ENCODE measurements at places on chromosomes 6 and 20.

GRCh38 chr20:48680650-48681049, 147.1 kb downstream of the PREX1 start:
- DNase-seq, result no peak

- peak; percentile 85 for DNase-seq
Measured at GRCh38 chr6:11632795-11633511, 95.4 kb downstream of the TMEM170B start.

GRCh38 chr6:53250176-53251032, 98.3 kb downstream of the ELOVL5 start:
- DNase-seq, result peak; percentile 48

- no peak for DNase-seq
Measured at GRCh38 chr6:52135217-52135616, 47.8 kb upstream of the PKHD1 start.

DNA sequence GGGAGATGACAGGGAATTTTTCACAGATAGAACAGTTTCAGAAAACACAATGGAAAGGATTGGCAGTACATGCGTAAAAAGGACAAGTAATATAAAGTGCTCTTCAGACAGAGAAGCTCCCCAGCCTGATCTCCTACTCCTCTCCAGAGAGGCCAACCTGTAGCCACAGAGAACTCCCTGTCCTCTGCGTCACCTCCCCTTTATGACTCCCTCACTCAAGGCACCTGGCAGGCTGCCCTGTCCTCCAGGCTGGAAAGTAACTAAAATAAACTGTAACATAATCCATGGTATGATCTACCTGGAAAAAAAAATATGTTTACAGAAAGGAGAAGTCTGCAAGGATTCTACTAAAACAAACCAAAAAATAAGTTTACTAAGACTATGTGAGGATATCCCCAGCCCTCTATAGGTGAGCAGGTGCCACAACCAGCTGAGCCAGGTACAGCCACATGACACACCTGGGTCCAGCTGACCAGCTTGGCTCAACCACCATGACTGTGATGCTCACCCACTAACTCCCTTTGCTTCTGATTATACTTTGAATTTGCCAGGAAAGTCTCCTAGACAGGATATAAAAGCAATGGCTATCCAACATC, 29.2 kb downstream of the MBOAT1 start:
- DNase-seq, result peak; percentile 30

DNA sequence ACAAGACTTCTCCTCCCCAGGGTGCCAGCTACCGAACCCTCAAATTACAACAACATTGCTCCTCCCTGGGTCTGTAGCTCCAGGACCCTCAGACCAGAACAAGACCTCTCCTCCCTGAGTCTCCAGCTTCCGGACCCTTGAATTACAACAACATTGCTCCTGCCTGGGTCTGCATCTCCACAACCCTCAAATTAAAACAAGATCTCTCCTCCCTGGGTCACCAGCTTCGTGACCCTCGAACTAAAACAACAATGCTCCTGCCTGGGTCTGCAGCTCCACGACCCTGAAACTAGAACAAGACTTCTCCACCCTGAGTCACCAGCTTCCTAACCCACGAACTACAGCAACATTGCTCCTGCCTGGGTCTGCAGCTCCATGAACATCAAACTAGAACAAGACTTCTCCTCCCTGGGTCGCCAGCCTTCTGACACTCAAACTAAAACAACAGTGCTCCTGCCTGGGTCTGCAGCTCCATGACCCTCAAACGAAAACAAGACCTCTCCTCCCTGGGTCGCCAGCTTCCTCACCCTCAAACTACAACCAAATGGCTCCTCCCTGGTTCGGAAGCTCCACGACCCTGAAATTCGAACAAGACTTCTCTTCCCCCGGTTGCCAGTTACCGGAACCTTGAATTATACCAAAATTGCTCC, 324.5 kb downstream of the PREX1 start:
- no peak for DNase-seq

GRCh38 chr6:140874066-140874465, 1258.7 kb upstream of the GJE1 start:
- DNase-seq, result no peak

- no peak for DNase-seq
Measured at GRCh38 chr6:30122515-30122914, 9.6 kb upstream of the TRIM31 start.

DNA sequence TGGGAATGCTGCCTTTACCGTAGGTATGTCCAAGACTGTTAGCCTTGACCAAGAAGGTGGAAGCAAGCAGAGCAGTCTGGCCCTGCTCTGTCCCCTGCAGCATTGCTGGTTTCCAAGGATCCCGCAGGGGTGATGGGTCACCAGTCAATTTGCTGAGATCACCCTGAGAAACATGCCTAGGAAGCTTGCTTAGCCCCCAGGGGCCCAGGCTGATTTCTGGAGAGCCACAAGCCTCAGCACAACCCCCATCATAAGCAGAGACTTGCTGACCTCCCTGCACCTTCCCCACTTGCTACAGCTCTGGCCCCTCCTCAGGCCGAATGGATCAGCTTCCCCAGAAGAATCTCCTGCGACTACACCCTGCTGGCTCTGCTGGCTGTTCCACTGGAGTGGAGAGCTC, 21.5 kb downstream of the ARHGAP40 start:
- no peak for DNase-seq

- peak; percentile 98 for DNase-seq
Measured at GRCh38 chr6:26596579-26597388, at the start of gene ABT1. TSS of gene ABT1 (plus strand) at chr6:26596953. CDS start at chr6:26596983, 30 bp downstream.

GRCh38 chr20:3663031-3663701, at the start of gene GFRA4:
TSS of gene GFRA4 (minus strand) at chr20:3663399. CDS start at chr20:3663399, 0 bp downstream.
- DNase-seq, result no peak

DNA sequence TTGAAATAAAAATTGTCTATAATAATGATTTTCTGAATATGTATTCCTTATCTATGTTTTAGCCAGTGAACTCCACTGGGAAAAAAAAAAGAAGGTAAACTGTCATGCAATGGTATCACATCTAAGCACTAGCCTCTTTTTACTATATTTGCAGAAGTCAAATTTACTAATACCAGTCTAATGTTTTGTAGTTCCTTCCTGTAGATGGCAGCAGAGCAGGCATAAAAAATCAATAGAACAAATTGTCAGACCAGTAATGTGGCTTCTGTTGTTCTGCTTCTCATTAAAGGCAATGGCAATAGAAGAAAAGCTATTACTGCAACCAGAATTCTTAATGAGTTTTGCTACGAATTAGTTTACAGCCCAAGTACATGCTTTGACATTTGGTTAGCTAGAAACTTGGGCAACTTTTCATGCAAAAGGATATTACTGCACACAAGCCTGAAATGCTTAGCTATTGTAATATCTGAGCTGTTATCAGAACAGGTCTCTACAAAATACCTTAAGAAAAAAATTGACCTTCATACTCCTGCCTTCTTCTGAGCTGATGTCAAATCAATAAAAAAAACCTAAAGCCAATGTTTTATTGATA, 476.9 kb downstream of the KHDRBS2 start:
- DNase-seq, result no peak

DNA sequence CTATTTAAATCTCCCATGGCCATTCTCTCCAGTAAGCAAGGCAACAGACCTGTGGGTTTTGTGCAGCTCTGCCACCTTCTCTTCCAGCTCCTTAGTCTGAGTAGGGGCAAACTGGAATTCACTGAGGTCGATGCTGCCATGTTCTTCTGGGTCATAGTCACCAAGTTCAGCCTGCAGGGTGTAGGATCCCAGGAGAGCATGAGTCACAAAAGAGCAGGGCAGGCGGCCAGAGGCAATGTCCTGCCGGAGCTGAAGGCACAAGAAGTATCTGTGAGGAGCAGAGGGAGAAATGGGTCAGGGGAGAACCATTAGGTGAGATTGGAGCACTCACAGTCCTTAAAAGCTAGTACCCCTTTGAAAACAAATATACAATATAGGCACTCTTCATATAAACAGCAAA, 73.7 kb downstream of the SMLR1 start:
- DNase-seq, result peak; percentile 80

DNA sequence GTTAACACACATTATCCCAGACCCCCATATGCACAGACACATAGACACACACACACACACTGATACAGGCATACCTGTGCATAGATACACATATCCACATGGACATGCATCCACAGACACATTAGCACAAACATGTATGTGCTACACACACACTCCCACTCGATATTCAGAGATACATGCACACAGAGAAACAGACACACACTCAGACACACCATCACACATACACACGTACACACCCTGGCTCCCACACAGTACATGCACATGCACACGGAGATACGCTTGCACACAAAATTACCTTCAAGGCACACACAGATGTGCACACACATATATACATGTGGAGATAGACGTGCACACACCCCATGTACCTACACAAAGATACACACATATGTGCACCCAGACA, 19.7 kb downstream of the RBM38 start:
- no peak for DNase-seq

- no peak for DNase-seq
Measured at GRCh38 chr20:25457886-25458680, 50.6 kb downstream of the GINS1 start.

DNA sequence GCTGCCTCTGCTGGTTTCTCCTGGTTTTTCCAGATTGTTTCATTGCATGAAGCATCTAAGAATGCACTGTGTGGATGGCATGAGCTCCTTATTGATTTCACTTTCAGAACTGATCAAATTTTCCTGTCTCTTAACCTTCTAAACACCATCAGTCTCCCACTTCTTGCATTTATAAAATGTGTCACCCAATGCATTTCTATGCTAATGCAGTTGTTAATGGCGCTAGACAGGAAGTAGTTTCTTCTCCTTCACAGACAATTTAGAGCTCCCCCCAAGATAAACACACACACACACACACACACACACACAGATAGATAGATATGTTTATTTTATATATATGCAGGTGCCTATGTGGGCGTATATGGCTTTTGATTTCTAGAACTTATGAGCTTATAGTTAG, 45.6 kb upstream of the FOXA2 start:
- DNase-seq, result no peak

- DNase-seq, result no peak
Measured at GRCh38 chr6:128521282-128521632, 858 bp upstream of the PTPRK start.

GRCh38 chr6:158026054-158026900, 44.6 kb downstream of the SYNJ2 start:
- DNase-seq, result peak; percentile 99

GRCh38 chr6:55266896-55267295, 60.4 kb upstream of the GFRAL start:
- no peak for DNase-seq

GRCh38 chr20:18019068-18019467, 38.6 kb downstream of the OVOL2 start:
- no peak for DNase-seq

GRCh38 chr6:108831104-108831503, 17.1 kb upstream of the ARMC2 start:
- DNase-seq, result no peak

GRCh38 chr6:85726206-85726605, 83.5 kb upstream of the SYNCRIP start:
- DNase-seq, result peak; percentile 9

- no peak for DNase-seq
Measured at GRCh38 chr6:108751851-108752732, 96.1 kb upstream of the ARMC2 start.

DNA sequence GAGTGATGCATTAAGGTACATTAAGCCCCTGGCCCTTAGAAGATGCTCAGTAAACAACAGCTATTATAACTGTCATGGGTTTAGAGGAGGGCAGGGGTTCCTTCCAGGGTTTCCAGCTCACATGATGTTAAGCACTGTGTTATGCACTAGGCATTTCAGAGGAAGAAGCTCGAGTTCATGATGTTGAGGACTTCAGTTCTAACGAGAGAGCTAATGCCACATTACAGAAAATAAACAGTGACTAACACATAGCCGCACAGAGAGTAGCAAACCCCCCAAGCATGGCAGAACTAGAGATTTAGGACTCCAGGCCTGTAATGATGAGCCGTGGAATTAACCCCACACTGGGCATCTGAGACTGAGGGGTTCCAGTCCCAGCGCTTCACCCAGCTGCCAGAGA, 105.2 kb downstream of the UNC5CL start:
- no peak for DNase-seq

DNA sequence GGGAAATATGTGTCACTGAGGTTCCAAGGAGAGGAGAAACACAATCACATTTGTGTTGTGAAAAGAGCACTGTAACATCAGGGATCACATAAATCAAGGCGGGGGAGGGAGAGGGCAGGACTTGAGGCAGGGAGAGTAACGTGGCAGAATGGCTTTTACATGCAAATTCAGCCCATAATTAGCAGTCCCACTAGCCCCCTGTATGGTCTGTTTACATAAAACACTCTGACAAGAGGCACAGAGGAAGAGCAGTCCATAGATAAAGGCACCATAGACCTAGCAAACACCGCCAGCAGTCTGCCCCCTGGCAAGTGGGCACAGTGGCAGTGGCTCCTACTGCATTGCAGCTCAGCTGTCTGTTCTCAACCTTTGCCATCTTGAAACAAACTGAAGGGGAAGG, 82.7 kb downstream of the LYRM2 start:
- DNase-seq, result no peak

DNA sequence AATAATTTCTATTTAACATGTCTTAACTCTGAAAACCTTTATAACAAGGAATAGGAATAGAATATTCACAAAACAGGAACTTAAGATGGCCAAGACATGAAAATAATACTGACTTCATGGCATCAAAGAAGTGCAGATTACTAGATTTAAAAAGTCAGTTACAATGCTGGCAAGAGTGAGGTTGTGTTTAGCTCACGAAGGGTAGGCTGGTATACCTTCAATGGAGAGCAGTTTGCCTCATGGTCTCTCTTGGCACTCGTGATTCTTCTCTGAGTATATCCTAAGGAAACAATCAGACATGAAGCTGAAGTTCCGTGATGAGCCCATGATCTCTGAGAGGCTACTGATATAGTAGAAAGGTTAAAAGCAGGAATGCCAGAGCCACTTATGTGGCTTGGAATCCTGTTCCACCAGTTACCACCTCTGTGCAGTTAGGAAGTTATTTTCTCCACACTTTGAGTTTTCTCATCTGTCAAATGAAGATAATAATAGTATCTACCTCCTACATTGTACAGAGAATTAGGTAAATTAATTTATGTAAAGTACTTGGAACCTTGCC, 7.2 kb downstream of the NCOA7 start:
- no peak for DNase-seq

DNA sequence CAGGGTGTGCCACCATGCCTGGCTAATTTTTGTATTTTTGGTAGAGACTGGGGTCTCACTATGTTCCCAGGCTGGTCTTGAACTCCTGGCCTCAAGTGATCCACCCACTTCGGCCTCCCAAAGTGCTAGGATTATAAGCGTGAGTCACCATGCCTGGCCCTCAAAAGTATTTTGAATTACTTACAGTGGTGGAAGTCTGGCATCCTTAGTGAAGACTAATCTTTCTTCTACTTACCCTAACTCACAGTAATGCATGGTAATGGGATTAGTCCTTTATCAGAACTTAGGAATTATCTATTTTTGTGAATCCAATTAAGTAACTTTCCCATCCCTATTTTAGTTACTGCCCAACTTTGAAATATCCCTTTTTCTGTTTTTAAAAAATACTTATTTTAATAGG, 3.9 kb downstream of the RWDD1 start:
- no peak for DNase-seq

- peak; percentile 72 for DNase-seq
Measured at GRCh38 chr6:12957321-12958051, 240.9 kb downstream of the PHACTR1 start.
